ENCODE measurements at places on chromosomes 2 and 18. TPM values are rescaled to one million over a fixed set of nuclear protein-coding genes. Genes with fewer than 3 reads are reported as not detected.

DNA sequence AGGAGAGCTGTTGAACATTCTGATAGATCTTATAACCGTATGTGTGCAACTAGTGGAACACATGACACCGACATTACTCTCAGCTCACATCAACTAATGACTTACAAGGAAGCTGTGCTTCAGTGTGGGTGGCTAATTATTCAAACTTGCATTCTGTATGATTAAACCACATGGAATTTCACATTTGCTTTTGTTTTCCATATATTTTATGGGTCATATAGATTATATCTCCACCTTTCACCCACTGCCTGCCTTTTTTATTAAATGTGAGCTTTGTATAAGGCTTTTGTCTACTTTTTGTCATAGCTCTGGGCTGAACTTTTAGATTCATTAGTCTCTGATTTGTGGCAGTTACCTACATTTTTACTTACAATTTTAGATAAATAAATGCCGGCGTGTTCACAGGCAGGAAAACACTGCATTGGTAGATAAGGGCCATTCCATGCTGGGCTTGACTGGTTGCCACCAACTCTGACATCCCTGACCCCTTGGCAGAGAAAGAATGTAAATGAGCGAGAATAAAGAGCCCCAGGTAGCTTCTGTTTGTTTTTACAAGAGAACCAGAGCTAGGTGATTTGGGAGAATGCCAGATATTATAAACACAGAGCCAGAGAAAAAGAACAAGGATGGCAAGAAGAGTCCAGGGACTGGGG lies 35.7 kb downstream of the LYPD6 start:
- no peak for DNase-seq

- DNase-seq: no peak
Observed at GRCh38 chr18:74797577-74798151, 200.0 kb downstream of the ZNF407 start.

POMC gene
- total RNA-seq: 8.0 TPM

DNA sequence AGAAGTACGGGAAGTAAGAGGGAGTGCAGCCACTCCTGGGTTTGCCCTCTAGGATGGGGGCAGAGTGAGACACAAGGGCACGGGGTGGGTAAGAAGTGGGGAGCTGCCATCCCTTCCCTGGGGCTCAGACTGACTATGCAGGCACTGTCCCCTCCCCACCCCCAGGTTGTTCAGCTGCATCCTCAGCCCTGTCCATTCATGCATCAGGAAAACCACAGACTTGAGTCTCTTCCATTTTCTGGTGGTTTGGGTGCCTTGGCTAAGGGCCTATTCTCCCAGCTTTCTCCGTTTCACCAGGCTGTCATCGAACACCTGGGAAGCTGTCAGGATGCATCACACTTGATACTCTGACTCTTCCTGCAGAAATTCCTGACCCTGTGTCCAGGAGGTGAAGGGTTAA lies 111.9 kb downstream of the TFCP2L1 start:
- DNase-seq: no peak

DNA sequence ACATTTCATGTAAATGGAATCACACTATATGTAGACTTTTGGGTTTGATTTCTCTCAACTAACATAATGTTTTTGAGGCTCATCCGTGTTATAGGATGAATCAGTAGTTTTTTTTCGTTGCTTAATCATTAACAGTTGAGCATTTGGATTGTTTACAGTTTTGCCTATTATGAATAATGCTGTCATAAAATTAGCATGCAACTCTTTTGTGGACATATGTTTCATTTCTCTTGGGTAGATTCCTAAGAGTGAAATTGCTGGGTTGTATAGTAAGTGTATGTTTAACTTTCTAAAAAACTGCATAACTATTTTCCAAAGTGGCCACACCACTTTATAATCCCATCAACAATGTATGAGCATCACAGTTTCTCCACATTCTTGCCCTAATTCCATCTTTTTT lies 7.7 kb upstream of the RHBDD1 start:
- no peak for DNase-seq
